ENCODE measurements at places on chromosomes 16 and 17.
A peak's percentile ranks its signal among the peaks of the same experiment; 100 is the strongest.

- peak; percentile 63 for DNase-seq
Measured at GRCh38 chr17:28949185-28950016, 1.9 kb downstream of the PHF12 start.

DNA sequence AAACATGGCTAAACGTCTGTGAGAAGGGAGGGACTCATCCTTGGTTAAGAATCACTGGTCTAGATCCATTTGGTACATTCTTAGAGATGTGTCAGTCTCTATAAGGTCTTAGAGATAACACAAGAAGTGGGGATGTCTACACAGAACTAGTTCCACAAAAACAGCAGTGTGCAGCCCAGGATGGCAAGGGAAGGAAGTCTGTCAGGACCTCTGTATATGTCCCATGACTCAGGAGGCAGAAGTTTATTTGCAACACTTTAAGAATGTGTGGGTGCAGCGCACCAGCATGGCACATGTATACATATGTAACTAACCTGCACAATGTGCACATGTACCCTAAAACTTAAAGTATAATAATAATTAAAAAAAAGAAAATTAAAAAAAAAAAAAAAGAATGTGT is 548.5 kb upstream of the SOX9 start:
- DNase-seq, result no peak

- no peak for DNase-seq
Measured at GRCh38 chr17:77006971-77007649, 133.7 kb upstream of the SEC14L1 start.

DNA sequence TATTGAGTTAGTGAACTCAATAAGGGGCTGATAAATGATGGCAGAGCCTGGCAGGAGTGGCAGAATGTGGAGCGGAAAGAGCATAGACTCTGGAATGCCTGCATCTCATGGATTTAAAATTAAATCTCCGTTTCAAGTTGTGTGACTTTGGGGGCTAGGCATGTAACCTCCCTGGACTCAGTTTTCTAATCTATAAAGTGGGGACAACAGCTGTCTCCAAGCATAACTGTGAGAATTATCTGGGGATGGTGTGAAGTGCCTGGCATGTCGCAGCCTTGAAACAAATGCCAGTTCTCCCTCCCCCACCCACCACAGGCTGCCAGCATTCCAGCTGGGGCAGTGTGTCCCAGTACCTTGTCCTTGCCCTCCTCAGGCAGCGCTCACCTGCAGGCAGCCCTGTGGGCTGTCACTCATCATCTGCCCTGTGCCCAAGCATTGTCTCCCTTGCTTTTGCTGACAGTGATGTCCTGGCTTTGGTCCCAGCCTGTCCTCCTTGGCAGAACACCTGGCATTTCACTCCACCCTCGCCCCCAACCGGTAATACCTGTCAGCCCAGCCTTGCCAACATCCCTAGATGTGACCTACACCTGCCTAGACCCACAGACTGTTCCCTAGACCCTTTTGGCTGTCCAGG is 129.6 kb downstream of the MRM1 start:
- no peak for DNase-seq

- DNase-seq, result no peak
Measured at GRCh38 chr17:45077643-45078042, 16.5 kb downstream of the NMT1 start.

GRCh38 chr16:86211265-86211664 is 299.1 kb upstream of the FOXF1 start:
- DNase-seq, result no peak

DNA sequence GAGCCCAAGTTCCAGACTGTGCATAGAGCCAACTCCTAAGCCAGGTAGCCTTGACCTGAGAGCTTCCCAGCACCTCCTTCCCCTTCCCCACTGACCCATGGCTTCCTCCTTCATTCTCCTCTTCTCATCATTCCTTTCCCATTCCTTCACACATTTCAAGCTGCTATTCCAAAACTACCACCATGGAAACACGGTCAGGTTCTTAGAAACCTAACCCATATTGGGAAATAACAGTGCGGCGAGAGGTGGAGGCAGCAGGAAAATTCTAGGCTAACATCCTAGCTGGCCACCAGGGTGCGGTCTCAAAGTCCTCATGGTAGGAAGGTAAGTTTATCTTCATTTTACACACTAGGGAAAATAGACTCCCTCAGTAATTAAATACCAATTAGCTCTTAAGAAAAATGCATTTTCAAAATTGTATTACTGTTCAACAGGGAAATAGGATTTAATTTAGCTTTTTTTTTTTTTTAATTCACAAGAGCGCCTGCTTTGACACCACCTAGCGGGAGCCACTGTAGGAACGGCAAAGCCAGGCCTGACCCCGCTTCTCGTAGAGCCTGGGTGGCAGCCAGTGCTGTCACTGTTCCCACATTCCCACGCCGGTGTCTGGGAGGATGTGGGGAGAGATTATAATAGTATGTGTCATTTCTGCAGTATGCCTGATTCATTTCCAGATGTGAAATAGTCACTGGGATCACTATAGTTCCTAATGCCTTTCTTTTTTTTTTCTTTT is 14.0 kb upstream of the SPHK1 start:
- peak; percentile 65 for DNase-seq

GRCh38 chr17:74619077-74619673 is 4.4 kb downstream of the CD300E start:
- no peak for DNase-seq

DNA sequence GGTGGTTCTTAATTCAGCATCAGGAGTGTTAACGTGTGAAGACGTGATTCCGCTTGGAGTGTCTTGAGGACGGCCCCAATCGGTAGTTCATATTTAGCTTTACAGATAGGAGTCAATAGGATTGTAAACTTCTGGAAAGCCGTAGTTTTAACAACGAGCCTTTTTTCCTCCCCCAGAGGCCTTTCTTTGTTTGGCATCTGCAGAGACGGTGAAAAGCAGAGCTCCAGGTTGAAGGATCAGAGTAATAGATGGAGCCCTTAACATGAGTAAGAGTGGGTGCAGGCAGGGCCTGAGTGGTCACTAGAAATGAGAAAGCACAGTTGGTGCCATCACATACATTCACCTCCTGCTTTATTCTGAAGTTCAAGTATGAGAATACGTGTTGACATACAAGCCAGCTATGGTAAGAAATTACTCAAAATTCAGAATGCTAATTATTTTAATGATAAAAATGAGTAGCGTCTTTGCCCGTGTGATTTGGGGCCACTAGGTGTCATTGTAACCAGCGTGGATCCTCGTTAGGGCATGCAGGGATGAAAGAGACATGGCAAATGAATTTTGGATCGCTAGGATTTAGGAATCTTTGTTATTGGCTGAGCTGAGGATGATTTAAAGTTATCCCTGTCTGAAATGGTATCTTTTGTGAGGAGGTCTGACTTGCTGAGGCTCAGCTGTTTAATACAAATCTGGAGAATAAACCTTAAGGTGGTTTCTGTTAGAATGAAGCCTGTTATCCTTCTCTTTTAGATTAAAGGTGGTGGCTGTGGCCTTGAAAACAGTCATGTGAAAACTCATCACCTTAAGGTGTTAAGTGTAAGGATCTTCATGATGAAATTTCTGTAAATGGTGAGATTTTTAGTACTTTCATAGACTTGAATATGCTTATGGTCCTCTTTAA is 18.6 kb downstream of the PRCD start:
- DNase-seq, result peak; percentile 69

- no peak for DNase-seq
Measured at GRCh38 chr17:59941131-59941530, 23.4 kb downstream of the RNFT1 start.

- no peak for DNase-seq
Measured at GRCh38 chr17:68047153-68047846, 11.8 kb downstream of the KPNA2 start.

GRCh38 chr17:67834634-67835033 is 9.3 kb downstream of the BPTF start:
- no peak for DNase-seq

- DNase-seq, result no peak
Measured at GRCh38 chr17:4057731-4058130, 85.1 kb downstream of the ZZEF1 start.

- peak; percentile 41 for DNase-seq
Measured at GRCh38 chr17:11986942-11987329, 10.3 kb downstream of the ZNF18 start.

DNA sequence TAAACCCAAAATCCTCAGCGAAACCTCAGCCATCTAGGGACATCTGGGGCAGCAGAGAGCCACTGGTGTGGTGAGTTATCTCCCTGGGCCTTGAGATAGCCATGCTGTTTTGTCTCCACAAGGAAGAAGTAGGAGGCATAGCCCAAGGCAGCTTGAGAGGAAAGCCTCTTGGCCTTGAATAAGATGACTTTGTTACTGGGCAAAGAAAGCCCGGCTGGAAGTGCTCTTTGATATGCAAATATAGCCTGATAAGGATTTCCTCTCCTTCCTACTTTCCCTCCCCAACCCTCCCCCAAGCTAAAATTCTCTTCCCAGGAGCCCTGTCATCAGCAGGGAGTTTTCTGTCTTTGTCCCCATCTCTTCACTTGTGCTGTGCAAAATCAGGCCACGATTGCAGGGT is 694.4 kb downstream of the MAF start:
- DNase-seq, result no peak

DNA sequence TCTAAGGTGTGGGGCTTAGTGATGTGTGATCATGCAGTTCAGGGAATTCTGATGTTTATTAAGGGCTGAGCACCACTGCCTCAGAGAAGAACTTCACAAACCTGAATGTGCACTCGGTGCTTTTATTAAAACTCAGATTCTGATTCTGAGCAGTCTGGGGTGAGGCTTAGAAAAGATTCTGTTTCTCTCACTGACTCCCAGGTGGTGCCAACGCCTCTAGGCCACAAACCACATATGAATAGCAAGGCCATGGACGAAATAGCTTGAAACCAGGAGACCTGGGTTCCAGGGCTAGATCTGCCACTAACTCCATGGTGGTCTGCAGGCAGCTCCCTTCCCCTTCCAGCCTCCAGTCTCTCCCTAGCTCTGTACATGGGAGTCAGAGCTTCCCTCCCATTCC is 169.1 kb downstream of the HS3ST3B1 start:
- DNase-seq, result no peak

- no peak for DNase-seq
Measured at GRCh38 chr17:5816491-5817070, 232.3 kb upstream of the NLRP1 start.

- no peak for DNase-seq
Measured at GRCh38 chr16:49343291-49343690, 30.3 kb upstream of the C16orf78 start.

- no peak for DNase-seq
Measured at GRCh38 chr17:30345089-30345433, 11.2 kb upstream of the TMIGD1 start.

Data from SK-N-SH (cell line).